ENCODE measurements at places on chromosomes 3 and 15.

GRCh38 chr15:31440754-31441311 lies 114.2 kb downstream of the KLF13 start:
- DNase-seq, result no peak

GRCh38 chr3:114706591-114707232 lies 412.9 kb downstream of the TIGIT start:
- no peak for DNase-seq

DNA sequence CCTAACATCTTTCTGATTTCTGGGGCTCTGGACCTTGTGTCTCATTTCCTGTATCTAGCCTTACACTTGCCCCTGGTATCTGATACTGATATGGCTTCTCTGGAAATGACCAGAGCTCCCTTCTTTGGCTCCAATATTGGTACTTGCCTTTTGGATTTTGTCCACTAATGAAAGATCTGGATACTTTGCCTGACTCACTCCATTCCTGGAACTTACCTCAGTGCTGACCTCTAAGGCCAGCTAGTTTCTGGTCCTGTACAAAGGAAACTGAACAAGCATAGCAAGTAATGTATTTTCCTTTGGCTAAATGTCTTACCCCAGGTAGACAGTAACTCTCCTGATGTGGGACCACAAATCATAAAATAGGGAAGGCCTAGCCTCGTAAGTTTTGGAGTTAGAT lies 93.8 kb upstream of the SLC4A7 start:
- DNase-seq, result no peak

DNA sequence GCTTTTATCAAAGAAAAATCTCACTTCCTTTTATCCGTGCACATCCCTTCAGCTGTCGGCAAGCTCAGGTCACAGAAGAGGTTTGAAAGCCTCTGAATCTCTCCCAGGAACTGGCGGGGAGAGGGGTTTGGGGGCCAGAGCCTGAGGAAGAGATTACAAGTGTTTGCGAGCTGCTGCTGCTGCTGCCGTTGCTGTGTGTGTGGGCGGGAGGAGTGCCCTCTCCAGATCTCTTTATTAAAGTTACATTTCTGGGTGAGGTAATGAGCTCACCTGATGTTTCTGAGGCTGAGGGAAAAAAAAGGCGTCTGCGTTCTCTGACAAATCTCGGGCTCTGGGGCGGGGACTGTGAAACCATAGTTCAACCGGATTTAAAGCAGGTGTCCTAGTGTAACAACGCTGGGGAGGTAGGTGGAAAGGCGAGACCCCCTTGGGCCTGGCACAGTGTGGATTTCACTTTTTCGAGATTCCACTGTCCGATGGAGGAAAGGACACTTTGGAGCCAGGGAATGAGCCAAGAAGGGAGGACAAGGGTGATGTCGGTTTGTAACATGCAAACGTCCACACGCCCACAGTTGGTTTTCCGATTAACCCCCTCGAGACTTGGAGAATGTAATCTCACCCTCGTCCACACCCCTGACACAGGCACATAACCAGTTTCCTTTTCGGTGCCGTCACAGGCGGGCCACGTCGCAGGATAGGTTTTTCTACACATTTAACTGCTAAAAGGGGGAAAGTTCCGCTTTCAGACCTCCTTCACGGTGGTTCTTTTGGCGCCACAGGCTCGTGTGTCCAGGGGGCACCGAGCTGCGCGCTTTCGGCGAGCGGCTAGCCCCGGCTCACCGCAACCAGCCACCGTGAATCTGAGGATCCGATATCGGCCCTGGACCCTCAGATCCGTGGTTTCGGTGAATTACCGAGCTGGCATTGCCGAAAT lies 2.1 kb downstream of the ALCAM start:
- DNase-seq, result peak; percentile 58

GRCh38 chr15:88664151-88664778 lies 25.4 kb downstream of the ISG20 start:
- peak; percentile 29 for DNase-seq

DNA sequence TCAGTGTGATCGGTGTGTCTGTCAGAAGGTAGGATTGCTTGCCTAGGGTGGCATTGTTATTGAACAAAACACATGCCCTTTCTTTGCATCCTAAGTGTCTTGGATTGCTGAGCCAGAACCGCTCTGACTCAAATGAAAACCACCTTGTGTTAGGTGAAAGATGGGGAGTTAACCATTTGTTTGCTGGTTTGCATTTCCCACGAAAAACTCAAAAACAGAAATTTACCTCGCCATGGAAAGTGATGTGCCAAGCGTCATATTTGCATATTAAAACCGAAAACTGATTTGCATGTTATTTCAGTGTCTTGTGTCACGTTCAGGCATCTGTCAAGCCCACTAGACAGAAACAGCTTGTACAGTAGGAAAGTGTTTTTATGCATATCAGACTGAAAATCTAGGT lies 474.6 kb upstream of the TPRG1 start:
- DNase-seq, result no peak

DNA sequence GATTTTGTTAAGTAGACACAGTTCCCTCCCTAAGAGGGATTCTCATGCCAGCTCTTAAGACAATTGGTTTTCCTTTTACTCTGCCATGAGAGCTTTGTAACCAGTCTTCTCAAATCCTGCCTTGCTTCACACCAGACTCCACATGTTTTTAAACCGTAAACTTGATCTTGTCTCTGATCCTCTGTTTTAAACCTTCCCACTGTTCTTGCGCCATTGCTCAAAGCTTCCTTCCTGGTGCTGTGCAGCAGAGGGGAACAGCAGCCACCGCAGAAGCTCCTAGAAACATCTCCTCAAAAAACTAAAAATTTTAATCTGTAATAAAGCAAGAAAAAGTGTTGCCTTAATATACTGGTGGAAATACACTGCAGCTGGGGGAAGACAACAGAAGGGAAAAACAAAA lies 154.5 kb upstream of the SATB1 start:
- DNase-seq, result no peak

- no peak for DNase-seq
These were observed 64.5 kb downstream of the RYR3 start for GRCh38 chr15:33375236-33375635.

DNA sequence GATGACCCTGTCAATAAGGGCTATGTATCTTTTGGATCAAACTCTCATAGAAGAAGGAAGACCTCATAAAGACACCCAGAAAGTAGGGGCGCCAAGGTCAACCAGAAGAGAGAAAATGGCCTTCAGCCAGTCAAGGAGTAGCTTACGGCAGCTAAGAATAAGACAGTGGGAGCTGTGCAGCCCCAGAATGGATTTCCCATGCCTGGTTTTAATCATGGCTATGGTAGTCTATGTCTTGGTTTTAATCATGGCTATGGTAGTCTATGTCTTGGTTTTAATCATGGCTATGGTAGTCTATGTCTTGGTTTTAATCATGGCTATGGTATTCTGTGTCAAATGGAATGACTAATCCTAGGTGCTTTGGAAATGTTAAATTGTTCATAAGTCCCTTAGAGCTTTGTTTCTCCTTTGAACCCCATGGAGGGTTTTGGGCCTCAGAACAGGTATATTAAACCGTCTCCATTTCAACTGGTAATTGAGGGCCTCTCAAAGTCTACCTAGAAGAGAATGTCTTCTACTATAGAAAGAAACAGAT lies 742.0 kb upstream of the CFAP20DC start:
- no peak for DNase-seq

DNA sequence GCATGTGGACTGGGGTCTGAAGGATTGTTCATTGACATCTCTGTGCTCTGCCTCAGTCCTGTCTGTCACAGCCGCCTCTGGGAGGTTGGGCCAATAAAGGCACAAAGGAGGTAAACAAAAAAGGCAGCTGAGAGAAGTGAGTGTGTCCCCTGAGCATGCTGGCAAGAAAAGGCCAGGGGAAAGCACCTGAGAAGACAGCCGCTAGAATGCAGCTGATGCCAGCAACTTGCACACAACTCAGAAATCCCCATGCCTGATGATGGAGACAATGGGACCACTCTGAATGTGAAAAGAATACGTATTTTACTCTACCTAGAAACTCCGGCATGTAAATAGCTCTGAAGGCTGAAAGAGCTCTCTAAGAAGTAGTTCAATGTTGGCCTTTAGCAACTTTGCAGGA lies 118.7 kb downstream of the KCNH8 start:
- no peak for DNase-seq

DNA sequence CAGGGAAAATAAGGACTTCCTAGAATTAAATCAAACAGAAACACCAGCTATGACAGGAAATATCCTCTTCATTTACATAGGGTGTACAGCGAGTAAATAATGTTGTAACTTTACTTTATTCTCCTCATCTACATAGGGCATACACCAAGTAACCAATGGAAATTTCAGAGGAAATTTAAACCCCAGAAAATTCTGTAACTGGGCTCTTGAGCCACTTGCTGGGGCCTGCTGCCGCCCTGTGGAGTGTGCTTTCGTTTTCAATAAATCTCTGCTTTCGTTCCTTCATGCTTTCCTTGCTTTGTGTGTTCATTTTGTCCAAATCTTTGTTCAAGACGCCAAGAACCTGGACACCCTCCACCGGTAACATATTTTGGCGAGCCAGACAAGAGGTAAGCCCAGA lies 990.4 kb upstream of the CADM2 start:
- DNase-seq, result no peak

GRCh38 chr3:62805580-62806277 lies 69.5 kb downstream of the CADPS start:
- no peak for DNase-seq

GRCh38 chr3:97662762-97663161 lies 101.8 kb upstream of the ARL6 start:
- DNase-seq, result no peak

DNA sequence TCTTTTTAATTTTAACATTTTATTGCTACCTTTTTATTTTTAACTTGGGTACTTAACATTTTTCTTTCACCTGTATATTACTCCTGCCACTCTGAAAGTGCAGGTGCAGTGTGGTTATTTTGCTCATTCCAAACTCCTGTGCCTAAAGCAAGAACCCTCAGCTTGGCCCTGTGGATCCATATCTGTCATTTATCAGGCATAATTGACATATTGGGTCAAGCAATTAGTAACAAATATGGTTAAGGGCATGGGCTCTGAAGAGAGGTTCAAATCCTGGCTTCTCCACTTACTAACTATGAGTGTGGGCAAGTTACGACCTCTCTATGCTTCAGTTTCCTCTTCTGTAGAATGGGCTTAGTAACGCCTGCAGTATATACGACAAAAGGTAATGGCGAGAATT lies 9.8 kb upstream of the VPS8 start:
- no peak for DNase-seq

DNA sequence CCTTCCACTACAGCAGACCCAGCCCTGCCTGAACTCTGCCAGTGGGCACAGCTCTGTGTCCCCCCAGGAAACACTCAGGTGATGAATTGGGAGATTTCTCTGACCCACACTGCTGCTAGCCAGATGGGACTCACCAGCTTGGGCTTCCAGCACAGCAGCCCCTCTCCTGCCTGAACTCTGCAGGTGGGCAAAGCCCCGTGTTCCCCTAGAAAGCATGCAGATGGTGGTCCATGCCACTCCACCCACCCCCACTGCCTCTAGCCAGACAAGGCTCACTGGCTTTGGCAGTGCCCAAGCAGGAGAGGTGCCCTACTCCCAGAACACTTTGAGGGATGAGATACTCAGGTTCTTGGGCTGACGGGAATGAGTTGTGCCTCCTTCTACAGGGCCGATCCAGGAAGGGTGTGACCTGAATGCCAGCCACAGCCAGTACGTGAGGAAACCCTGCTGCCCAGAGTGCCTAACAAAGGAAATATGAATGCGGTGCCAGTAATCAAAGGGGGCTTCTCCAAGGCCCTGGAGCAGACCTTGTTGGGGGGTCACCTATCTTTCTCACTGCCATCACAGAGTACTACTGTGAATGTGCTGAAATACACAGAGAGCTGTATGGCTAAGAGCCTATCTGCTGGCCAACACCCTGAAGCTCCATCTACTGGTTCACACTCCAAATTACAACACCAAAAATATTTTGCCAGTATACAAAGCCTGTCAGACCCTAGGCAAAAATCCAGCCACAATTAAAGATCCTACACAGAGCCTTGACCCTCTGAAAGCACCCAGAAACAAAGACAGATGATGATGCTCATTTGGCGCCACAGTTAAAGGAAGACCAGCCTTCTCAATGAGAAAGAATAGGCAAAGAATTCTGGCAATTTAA lies 61.9 kb downstream of the BTLA start:
- DNase-seq, result no peak

DNA sequence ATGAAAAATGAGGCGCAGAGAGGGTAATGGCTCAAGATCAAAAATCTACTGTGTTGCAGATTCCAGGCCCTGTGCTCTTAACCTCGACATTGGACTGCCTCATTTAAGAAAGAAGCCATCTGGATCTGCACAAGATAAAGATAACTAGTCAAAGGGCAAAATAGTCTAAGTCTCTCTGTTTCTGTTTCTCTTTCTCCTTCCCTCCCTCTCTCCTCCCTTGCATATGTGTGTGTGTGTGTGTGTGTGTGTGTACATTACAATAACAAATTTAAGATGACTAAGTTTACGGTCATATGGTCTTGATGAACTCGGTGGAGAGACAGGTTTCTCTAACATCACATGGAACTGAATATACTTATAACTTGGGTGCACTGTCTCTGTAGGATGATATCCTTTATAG lies 69.2 kb downstream of the MEIS2 start:
- DNase-seq, result no peak

DNA sequence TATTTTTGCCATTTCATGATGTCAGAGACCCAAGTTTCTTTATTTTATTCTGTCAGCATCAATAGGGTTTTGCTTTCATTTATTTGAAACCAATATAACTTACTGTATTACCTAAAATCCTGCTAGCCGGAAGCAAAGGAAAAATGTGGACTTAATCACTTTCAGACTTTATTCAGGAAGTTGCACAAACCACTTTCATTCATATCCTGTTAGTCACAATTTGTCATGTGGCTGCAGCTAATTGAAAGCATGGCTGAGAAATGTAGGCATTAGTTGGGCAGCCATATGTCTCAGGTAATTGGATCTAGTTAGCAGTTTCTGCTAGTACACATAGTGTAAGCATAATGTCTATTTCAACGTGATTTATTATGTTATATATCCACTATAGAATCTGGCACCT lies 462.3 kb upstream of the SGO1 start:
- DNase-seq, result no peak

DNA sequence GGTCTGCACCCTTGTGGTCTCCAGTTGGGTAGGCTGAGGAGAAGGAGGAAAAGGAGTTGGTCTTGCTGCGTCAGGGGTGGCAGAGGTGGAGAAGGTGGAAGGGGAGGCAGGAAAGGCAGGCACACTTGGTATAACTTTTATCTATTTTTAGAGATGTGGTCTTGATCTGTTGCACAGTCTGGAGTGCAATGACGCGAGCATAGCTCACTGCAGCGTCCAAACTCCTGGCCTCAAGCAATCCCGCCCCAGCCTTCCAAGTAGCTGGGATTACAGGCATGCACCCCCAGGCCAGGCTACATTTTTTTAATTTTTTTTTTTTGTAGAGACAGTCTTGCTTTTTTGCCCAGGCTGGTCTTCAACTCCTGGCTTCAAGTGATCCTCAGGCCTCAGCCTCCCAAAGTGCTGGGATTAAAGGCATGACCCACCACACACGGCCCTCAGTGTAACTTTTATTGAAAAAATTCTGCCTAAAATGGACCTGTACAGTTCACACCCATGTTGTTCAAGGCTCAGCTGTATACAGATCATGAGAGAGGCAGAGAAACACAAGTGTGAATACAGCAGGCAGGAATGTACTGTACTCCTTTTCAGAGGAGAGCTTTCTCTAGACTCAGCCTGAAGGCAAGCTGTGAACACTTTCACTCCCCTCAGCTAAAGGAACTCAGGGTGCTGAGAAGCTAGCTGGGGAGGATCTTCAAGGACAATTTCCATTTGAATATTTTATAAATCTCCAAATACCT lies 2.1 kb upstream of the RHOV start:
- no peak for DNase-seq

- no peak for DNase-seq
These were observed 256.9 kb downstream of the PLCL2 start for GRCh38 chr3:17141699-17142098.

GRCh38 chr3:196603683-196604082 lies 35.2 kb downstream of the FBXO45 start:
- DNase-seq, result no peak

GRCh38 chr3:63845215-63845614 lies 18.4 kb downstream of the THOC7 start:
- no peak for DNase-seq
